Stomach (tissue), 19 donors: ENCODE measurements at places on chromosomes 7 and 10.

DNA sequence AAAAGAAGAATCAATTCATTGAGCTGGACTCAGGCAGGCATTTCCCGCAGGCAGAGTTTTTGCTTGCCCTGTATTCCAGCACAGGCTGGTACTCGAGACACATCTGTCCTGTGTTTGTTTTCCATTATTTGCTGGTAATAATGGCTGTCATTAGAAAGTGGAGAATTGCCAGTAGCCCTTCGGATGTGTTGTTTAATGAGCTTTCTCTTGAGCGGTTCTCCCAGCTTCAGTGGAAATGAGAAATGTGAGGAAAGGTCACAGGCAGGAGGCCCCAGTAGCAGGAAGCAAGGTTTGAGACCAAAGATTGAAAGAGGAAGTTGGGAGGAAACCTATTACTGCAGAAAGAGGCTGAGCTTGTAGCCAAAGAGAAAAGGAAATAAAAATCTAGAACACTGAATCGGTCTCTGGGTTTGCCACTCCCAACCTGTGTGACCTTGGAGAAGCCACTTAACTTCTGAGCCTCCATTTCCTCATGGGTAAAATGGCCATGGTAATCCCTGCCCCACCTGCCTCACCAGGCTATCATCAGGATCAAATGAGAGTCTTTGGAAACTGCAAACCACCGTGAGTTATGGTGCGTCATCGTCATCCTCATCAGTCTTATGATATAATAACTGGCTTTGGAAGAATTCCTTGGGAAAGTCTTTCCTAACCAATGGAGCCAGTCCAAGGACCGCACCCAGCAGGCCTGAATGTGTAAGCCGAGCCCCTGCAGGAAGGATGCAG lies 67.7 kb downstream of the TACR2 start:
- no peak overlapping the region for H3K4me3 ChIP-seq
- peak overlapping the region; percentile 67 for H3K27ac ChIP-seq
- peaks cover 7% of the 10 kb centered on the region for H3K36me3 ChIP-seq
- peaks cover 38% of the 10 kb centered on the region for H3K4me1 ChIP-seq
- H3K27me3 ChIP-seq: no peaks in the 10 kb centered on the region

DNA sequence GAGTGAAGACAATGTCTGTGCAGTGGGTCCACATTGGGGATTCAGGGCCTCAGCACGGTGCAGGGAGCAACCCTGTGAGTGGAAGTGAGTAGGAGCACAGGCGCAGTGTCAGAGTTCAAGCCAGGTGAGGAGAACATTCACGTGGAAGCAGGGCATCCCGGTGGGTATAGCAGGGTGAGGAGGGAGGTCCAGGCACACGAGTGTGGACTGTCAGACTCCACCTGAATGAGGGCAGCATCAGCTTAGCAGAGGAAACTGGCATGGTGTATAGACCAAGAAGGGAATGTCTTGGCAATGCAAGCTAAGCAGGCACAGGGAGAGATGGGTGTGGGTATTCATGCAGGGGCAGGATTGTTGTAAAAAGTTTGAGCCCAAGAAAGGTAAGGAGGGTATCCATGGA lies 15.3 kb upstream of the LRRC72 start:
- H3K36me3 ChIP-seq: no peaks in the 10 kb centered on the region
- DNase-seq: no peak
- H3K27me3 ChIP-seq: no peaks in the 10 kb centered on the region

DNA sequence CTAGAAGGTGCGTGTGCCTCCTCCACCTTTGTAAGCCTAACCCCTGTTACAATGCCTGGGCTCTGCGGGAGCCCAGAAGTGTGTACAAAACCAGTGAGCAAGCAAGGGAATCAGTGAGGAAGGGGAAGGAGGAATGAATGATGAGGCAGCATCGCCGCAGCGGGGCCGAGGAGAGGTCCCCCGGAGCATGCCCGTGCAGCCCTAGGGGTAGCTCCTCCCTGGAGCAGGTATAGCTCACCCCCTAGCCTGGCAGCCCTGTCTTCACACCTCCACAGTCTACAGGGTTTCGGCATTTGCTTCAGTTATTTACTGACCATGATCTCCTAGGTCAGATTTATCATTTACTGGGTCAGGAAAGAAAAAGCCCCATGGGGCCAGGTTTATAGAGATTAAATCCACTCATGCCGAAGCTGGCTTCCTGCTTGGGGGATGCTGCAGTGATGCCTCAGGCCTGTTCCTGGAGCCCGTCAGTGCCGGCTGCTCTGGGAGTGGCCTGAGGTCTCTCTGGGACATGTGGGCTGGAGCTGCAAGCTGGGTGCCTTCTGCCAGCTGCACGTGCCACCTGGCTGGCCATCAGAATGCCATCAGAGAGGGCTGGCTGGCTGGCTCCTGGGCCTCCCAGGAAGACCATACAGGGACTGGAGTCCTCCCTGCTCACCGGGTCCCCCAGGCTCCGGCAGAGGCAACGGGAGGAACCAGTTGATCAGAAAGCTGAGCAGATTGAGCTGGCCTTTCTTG lies 138.9 kb downstream of the GRK5 start:
- H3K27ac ChIP-seq: no peak overlapping the region
- H3K36me3 ChIP-seq: no peaks in the 10 kb centered on the region
- DNase-seq: no peak
- H3K4me1 ChIP-seq: peaks cover 54% of the 10 kb centered on the region
- H3K27me3 ChIP-seq: no peaks in the 10 kb centered on the region

DNA sequence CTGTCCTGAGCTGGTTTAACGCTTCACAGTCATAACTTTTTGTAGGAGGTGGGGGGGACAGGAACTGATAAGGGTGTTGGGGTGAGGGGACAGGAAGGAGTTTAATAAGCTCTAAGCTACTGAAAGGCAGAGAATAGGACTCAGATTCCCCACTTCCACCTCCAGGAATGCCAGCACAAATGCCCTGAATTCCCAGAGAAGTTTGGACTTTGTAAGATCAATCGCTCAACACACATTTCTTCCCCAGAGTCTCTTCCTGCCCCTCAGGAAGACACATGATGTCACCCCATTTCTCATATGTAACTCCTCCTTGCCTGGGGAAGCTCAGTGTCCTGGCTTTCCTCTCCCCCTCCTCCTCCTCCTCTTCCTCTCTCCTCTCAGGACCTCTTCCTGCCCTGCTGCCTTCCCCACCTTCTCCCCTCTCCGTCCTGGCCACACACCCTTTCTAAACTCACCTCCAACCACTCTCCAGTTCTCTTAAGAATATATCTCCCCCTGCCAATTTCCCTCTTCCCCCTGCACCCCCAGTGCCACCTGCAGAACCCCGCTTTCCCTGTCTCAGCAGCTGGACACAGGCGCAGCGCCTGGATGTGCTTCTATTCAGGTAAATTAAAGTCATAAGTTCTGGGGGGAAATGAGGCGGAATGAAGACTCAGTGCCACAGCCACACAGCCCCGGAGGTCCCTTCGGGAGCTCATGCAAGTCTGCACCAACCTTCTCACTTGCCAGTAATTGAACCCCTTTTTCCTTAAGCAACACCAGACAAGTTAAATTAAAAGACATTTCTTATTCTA lies 5.3 kb upstream of the LOXL4 start:
- no peak overlapping the region for H3K27ac ChIP-seq
- H3K36me3 ChIP-seq: no peaks in the 10 kb centered on the region
- H3K27me3 ChIP-seq: no peaks in the 10 kb centered on the region
- peaks cover 18% of the 10 kb centered on the region for H3K4me1 ChIP-seq
- no peak overlapping the region for H3K4me3 ChIP-seq
- no peak for DNase-seq

DNA sequence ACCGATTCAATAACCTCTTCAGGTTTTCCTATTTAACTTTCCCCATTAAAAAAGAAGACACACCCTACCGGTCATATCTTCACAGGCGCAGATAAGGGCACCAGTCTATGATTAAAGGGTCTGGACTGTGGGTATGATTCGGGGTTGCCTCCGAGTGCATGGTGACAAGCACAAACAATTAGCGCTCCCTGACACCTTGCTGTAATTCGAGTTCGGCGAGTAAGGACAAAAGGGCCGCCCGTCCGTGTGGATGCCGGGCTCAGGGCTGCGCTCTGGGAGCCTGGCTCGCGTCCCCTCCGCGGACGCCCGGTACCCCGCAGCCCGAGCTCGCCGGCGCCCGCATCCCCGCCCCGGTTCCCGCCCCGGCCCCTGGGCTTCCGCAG lies 111.9 kb upstream of the RHEB start:
- H3K4me1 ChIP-seq: peaks cover 65% of the 10 kb centered on the region
- no peaks in the 10 kb centered on the region for H3K36me3 ChIP-seq

- H3K4me1 ChIP-seq: no peaks in the 10 kb centered on the region
- no peaks in the 10 kb centered on the region for H3K27me3 ChIP-seq
- H3K27ac ChIP-seq: no peak overlapping the region
- H3K36me3 ChIP-seq: no peaks in the 10 kb centered on the region
- peak; percentile 48 for DNase-seq
These were observed 298.2 kb downstream of the FRMD4A start for GRCh38 chr10:14032406-14032998.

DNA sequence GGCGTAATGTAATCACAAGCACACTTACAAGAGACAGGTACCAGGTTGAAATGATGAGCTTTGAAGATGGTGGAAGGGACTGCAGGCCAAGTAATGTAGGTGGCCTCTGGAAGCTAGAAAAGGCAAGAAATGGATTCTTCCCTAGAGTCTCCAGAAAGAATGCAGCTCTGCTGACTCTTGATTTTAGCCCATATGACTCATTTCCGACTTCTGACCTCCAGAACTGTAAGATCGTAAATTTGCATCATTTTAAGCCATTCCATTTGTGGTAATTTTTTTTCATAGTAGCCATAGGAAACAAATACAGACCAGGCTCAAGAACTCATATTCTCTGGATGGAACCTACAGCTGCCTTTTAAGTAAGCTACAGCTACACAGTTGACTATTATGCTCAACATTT lies 315.5 kb downstream of the MAGI2 start:
- no peaks in the 10 kb centered on the region for H3K4me1 ChIP-seq
- H3K27ac ChIP-seq: no peak overlapping the region
- no peak for DNase-seq
- H3K36me3 ChIP-seq: no peaks in the 10 kb centered on the region
- no peaks in the 10 kb centered on the region for H3K27me3 ChIP-seq

DNA sequence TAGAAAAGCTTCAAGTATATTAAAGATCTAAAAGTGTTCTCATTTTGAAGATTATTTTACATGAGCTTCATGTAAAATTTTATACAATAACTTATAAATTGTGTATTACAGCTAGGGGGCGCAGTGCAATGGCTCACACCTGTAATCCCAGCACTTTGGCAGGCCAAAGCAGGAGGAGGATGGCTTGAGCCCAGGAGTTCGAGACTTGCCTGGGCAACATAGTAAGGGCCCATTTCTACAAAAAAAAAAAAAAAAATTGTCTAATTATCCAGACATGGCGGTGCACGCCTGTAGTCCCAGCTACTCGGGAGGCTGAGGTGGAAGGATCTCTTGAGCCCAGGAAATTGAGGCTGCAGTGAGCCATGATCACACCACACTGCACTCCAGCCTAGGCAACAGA lies 16.6 kb downstream of the ACBD5 start:
- no peak overlapping the region for H3K27ac ChIP-seq
- no peaks in the 10 kb centered on the region for H3K4me1 ChIP-seq
- no peaks in the 10 kb centered on the region for H3K27me3 ChIP-seq
- no peak overlapping the region for H3K4me3 ChIP-seq

DNA sequence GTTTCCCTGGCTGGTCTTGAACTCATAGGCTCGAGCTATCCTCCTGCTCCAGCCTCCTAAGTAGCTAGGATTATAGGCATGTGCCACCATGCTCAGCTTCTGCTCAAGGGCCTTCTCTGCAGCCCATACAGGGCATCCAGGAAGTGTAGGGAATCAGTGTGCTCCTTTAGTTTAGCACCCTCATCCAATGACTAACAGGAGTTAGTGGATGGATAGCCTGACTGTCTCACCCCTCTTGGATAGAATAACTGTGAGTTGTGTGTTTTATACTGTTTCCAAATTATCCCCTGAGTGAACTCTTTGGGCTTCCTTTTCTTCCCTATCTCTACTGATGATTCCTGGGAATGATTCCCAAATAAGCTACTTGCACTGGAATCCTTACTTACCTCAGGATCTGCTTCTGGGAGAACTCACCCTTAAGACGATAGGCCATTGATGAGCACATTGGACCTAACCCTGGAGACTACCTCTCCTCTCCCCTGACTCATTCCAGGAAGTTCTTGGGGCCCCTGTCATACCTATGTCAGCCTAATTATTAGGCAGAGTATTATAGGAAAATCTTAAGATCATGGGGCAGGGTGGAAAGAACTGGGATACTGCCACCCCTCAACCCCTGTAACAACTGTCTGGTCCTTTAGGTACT lies 18.5 kb downstream of the STRIP2 start:
- no peak overlapping the region for H3K27ac ChIP-seq
- H3K4me3 ChIP-seq: no peak overlapping the region
- DNase-seq: no peak
- no peaks in the 10 kb centered on the region for H3K4me1 ChIP-seq
- no peaks in the 10 kb centered on the region for H3K27me3 ChIP-seq

DNA sequence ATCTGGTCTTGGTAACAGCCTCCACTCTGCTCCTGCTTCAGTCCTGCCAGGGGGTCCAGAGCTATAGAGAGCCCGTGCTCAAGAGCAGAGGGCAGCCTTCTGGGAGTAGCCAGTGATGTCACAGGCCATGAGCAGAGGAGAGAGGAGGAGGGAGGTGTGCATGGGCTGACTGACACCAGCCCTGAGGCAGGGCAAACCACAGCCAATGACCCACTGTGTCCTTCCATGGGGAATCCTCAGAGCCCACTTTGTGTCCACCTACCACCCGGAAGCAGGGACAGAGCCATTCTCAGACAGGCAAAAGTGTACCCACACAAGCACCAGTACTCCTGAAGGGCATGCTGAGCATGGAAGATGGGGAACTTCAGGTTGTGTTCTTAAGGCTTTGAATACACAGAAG lies at the start of gene PAX4:
Gene PAX4, minus strand, starts transcription at position 101 of the 400 bp plus-strand sequence. CDS start 2,214 bp downstream, outside the sequence.
- no peak for DNase-seq
- no peaks in the 10 kb centered on the region for H3K36me3 ChIP-seq

DNA sequence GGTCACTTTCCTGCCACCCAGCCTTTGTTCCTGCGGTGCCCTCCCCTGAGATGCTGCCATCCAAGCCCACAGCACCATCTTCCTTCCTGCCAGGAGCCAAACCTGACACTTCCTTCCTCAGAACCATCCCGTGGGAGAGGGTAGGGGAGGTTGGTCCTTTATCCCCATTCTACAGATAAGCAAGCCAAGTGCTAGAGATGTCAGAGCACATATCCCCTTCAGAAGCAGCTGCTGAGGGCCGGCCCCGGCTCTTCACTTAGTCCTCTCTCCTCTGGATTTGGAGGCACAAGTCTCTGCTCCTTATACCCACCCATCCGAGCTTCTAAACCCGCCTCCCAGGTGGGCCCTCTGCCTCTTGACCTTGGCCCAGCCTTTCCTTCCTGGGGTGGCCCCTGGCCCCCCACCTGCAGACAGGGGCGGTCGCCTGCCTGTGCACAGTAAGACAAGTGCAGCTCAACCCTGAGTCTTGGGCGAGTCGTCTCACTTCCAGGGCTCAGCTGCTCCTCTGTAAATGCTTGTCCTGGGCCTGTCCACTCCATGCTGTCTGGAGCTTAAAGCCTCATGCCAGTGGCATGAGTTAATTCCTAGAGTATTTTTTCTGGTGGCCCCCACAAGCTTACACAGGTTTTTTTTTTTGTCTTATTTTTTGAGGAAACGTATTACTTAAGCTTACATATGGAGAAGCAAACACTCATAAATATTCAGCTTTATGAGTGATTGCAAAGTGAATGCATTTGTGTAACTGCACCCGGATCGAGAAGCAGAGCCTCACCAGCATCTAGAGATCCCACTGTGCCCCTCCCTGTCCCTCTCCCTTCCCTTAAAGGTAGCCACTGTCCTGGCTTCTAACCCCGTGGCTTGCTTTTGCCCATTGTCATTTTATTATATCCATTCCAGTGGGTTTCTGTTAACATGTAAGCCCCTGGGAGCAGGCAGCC lies 125.1 kb downstream of the CDH23 start:
- no peaks in the 10 kb centered on the region for H3K36me3 ChIP-seq
- H3K4me3 ChIP-seq: no peak overlapping the region
- no peak for DNase-seq
- no peak overlapping the region for H3K27ac ChIP-seq
- no peaks in the 10 kb centered on the region for H3K4me1 ChIP-seq
